ENCODE measurements at places on chromosomes 5 and 9.

DNA sequence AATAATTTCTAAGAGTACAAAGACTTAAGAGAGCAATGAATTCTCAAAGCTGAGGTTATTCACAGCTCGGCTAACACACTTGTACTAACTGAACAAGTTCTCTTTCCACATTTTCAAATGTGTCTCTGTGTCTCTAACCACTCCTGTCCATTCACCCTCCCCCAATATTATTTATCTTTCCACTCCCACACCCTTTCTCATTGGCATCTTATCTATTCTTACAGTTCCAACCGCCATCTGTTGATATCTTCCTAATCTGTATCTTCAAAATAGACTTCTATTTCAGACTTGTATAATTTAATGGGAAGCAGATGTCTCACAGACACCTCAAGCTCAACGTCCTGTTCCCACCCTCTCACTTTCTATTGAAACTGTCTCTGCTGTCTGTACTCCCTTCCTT, 205.9 kb downstream of the ANXA1 start:
- ATAC-seq: no peak

- ATAC-seq: no peak
Observed at GRCh38 chr5:22593592-22593991, 259.6 kb downstream of the CDH12 start.

DNA sequence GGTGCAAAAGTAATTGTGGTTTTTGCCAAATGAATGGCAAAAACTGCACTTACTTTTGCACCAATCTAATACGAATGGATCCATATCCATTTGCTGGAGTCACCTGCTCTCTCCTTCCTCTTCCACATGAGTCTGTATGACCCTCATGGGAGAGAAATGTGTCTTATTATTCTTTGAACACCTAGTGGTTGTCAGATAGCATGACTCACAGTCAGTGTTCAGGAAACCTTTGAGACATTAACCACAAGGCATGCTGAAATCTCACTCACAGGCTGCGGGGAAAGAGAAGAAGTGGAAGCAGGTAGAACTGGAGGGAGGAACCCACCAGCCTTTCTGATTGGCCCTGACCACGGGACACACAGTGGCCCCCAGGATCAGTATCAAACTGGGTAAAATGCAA, 222.8 kb upstream of the KLF4 start:
- no peak for ATAC-seq

DNA sequence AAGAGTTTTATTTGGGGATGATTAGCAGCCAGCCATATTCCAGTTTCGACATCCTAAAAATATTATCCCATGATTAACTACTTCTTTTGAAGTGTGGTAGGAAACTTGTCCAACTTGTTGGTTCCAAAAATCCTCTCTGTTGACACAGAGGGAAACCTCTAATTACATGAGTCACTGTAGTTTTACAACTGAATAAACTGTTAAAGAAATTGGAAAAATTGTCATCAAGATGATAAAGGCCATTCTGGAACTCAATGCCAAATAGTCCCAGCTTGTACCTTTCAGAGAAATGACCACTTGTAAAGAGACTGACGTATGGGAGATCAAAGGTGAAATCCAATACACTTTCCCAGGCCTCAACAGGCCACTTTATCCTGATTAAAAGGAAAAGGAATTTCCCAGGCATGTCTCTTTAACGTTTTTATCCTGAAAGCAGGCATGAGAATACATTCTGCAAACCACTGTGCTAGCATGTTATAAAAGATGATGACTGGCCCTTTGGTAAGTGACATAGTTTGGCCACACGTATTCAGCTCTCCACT, 261.6 kb downstream of the GLIS3 start:
- ATAC-seq: no peak

DNA sequence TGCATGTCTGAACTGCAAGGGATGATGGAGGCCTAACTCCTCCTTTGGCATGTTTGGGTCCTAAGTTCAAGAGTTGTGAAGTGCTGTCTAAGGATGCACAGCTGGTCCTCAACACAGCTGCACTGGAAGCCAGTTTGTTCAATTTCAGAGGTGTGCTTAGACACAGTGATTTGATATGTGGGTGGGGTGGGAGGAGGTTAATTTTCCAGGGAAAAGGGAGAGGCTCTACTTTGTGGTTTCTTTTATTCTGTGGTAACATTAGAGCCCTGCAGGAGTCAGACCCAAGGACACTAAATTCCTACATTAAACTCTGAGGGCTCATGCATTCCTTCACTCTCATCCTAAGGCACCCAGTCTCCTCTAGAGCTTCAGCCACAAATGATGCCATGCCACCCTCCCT, 188.4 kb upstream of the MAST4 start:
- ATAC-seq: no peak

DNA sequence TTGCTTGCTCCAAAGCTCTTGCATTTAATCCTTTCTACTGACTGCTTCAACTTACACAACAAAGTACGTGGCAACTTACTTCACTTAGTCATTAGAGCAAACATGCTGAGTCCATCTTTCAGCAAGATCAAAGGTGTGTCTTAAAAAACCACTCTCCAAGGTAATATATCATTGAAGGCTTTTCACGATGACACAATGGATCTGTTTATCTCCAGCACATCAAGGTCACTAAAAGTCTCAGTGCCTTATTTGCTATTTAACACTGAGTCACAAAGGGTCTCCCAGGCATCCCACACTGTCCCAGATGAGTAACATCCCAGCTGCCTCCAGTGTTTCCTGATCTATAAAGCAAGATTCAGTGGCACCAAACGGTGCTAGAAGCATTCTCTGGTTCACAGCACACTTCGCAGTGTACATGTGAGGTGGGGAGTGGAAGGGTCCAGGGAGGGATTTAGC, 3.7 kb upstream of the CLK4 start:
- no peak for ATAC-seq

- no peak for ATAC-seq
Observed at GRCh38 chr9:122261469-122261881, 3.2 kb downstream of the RBM18 start.

DNA sequence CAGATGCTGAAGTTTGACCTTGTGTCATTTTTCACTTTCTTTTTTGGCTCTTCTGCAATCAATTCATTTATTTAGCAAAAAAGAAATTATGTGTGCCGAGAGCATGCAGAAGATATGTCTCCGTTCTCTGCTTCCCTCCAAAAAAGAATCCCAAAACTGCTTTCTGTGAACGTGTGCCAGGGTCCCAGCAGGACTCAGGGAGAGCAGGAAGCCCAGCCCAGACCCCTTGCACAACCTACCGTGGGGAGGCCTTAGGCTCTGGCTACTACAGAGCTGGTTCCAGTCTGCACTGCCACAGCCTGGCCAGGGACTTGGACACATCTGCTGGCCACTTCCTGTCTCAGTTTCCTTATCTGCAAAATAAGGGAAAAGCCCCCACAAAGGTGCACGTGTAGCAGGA, 2.4 kb downstream of the FGFR4 start:
- ATAC-seq: no peak

DNA sequence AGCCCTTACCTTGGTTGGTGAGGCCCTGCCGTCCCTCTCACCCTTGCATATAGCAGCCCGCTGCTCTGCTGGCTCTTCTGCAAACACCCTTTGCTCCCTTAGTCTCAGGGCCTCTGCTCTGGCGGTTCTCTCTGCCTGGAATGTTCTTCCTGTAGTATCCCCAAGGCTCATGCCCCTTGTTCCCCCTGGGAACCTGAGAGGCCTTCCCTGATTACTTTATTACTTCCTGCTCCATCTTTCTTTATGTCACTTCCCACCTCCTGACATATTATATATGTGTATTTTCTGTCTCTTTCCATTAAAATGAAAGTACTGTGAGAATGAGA, 73.9 kb upstream of the SPRY4 start:
- no peak for ATAC-seq

DNA sequence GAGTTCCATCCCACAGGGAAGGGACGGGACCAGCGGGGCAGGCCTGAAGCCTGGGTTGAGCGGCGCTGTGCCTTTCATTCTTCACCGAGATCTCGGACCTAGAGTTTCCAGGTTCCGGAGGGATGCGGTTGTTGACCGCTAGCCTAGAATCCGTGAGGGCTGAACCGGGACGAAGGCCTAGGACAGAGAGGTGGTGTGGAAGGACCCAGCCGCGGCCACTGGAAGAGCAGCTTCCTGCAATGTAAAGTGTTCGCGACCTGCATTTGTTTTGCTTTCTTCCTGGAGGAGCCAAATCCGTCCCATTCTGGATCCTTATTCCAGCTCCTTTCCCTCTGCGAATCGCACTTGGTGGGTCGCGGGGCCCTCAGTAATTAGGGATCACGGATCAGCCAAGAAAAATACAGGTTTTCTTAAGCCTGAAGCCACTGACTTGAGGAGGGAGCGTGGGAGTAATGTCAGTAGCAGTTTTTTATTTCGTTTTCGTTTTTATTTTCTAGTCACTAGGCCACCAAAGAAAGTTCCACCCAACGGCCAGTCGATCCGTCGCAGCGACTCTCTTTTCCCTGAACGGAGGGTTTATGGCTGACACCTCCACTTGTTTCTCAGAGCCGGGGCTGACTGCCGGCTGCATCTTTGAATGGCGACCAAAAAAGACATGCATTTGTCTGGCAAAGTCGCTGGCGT, 48.6 kb downstream of the ANXA2R start:
- ATAC-seq: peak; percentile 25

DNA sequence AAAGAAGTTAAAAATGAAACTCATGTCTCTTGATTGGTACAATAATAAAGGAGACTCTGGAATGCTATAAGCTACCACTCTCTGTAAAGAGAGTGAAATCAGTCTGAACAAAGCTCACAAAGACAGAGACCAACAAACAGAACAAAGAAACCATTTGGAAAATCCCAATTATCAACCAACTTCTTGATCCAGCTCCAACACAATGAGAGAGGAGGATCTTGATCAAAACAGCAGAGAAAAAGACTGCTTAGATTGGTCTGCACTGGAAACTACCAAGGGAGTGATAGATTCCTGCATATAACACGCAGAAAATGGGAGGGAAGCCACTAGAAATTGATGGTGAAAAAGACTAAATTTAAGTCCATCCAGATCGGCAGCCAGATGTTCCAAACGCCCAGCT, 23.1 kb upstream of the RNF38 start:
- ATAC-seq: no peak

DNA sequence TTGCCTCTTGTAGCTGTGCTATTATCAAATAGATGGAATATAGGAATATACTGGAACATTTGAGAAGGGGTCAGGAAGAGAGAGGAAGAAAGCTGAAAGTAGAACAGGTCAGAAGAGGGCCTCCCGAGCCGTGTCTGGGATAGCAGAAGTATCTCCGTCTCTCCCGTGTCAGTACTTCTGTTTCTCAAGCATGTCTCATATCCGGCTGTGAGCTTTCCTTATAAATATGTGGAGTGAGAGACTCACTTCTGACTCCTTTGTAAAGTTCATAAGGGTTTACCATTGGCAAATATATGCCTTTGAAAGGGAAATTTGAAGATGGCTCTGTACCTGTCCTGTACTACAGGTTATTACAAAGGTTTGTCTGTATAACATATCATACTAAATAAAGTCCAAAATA, 50.3 kb downstream of the MOCS2 start:
- ATAC-seq: no peak

DNA sequence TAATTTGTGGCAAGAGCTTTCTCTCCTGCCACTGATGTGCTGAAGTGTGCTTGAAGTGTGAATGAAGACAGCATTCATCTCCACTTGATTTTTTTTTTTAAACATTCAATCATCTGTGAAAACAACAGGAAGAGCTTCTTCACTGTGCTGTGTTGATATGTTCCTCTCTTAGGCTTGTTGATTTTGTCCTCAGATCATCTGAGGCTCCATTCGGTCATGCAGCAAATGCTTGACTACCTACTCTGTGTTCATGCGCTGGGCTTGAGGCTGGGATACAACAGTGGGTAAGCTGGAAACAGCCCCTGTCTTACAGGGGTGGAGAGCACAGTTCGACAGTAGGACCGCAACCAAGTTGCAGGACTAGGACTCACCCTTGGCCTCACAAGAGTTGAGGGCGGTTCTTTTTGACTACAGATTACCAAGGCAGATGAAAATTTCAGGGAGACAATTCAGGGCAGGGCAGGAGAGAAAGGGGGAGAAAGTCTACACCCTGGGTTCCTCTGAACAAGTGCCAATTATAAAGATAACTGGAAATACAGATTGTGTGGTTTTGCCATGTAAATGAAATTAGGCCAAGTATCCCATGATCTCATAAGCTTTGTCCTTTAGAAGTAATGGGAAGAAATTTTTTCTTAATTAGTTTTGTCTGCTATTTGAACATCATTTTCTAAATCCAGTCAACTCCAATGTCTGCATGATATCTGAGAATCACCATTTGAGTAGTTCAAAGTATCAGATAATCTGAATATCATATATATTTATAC, 31.0 kb upstream of the F2R start:
- no peak for ATAC-seq

DNA sequence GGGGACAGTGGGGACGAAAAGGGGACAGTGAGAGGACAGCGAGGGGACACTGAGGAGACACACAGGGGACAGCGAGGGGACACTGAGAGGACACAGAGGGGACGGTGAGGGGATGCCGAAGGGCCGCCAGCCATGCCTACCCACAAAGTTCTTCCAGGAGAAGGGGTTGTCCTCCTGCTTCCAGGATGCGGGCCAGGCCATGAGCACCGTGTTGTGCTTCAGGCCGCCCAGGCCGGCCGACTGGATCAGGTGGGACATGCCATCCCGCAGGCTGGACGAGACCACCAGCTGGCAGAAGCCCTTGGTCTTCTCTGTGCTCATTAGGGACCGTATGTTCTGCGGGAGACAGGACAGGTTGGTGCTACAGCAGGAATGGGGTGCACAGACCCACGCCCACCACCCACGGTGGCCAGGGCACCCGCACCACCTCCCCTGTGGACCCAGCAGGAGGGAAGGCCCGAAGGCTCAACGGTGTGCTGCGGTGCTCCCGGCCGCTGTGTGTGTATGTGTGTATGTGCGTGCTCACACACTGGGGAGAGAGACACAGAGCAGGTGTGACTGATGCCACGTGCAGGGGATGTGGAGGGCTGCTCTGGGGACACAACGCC, 46.6 kb downstream of the SLC12A7 start:
- no peak for ATAC-seq

DNA sequence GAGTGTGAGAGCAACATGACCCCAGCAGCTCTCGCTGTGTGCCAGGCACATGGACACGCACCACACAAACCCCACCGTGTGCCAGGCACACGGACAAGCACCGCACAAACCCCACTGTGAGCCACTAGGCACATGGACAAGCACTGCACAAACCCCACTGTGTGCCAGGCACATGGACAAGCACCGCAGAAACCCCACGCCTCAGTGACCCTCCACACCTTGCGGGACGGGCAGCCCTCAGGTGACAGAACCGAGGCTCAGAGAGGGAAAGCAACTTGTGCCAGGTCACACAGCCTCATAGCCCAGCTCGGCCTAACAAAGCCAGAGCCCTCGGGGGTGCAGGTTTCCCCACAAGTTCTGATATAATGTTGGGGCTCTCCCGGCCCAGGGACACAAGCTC, 2.0 kb upstream of the GPSM1 start:
- ATAC-seq: no peak

Measured in activated T-helper 17 cell treated with anti-CD3 and anti-CD28 coated beads, Interleukin-2, amount 50 U/mL, for 72 hours (primary cell).